ENCODE measurements at places on chromosomes 16 and 17. TPM values are rescaled to one million over a fixed set of nuclear protein-coding genes. Genes with fewer than 3 reads are reported as not detected.

SPATA22 gene
- not detected for total RNA-seq

TP53TG3B gene
- not detected for total RNA-seq

TBC1D3G gene
- total RNA-seq, result not detected

LPO gene
- total RNA-seq, result 0.19 TPM

DNA sequence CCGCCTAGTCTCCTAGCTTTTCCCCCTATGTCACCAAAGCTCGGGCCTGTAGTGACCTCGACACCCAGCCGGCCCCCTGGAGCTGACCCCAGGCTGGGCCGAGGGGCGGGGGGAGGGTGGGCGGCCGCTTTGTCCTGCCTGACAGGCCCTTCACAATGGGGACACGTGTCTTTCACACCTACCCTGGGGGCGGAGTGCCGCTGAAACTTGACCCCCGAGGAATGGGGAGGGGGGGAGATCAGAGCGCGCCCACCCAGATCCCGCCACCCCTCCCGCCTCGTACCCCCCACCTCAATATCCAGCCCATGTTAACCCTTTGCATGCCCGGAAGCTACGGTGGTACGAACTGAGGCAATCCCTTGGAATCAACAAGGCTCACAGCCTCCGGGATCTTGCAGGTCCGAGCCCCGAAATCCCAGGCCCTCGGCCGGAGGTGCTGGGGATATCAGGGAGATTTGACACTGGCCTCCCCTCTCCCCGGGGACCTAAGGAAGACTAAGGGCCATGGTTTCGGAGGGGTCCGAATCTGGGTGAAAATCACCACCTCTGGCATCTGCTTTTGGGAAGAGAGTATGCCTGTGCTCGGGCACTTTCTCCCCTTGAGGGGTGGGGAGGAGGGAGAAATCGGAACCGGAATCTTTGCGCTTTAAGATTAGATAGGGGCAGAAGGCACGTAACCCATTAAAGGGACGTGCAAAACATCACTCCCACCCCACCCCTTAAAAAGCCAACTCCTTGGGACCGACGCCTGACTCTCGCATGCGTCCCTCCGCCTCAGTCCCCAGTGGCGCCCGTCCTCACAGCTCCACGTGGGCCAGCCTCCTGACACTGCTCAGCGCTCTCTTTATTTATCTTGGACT, 2.6 kb downstream of the NOG start:
- peak; percentile 48 for DNase-seq

DNA sequence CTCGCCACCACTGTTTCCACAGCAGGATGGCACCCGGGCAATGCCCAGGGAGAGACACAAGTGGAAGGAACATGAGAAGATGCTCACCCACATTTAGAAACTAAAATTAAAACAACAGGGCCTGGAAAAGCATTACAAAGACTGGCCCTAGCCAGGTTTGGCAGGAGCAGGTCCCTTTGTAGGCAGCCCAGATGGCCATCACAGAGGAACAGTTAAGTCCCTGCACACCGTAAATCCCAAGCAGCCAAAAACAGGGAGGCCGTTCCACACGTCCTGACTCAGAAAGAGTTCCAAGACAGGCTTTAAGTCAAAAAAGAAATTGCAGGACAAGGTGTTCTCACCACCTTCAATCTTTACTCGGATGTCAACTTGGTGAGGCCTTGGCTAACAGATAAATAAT, 127.1 kb downstream of the DYNLRB2 start:
- no peak for DNase-seq

DNA sequence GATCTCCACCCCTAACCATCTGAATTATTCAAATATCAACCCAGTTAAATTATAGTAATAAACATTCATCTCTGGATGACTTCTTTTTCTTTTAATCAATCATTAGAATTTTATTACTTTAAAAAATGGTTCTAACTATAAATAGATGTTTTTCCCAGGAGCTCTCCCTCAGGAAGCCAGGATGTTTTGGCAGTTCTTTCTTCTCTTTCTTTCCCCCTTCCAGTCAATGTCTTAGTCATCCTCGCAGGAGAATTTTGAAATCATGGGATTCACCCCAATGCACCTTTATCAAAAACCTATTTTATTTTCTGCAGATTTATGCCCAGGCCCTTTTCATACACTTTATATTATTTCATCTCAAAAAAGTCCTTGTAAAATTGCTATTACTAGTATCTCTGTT, 711.6 kb downstream of the CDH11 start:
- DNase-seq, result no peak

- no peak for DNase-seq
Measured at GRCh38 chr17:77188084-77189066, 47.6 kb downstream of the SEC14L1 start.

DNA sequence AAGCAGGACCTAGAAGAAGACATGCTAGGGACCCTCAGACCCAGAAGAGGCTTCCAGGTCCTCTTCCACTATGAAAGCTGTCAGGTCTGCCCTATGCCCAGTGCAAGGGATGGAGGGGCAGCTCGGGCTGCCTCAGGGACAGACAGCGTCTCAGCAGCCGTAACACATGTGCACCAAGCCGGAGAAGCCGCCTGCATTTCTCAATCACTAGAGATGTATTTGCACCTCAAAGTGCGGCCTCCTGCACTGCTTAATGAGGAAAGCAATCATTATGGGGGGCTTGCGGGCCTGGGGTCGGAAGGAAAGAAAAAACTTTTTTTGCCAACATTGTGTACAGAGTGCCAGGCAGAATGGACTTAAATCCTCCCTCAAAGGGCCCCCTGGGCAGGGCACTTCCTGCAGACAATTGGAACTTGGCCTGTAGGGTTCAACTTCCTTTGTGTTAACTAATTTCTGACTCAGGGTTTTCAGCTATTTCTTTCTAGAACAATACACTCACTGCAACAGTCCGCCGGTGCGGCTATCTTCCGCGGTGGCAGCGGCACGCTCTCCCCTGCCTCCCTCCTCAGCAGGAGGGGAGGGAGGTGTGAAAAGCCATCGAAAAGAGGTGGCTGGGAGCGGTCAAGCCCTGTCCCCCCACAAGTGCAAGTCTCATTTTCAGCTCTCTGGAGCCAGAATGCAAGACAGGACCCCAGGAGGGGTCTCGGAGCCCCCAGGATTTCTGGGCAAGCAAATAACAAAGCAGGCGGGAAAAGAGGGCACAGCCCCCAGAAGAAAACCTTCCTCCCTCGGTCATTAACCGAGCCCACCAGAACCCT, 101.2 kb downstream of the ZNF423 start:
- DNase-seq, result no peak

GRCh38 chr16:24681793-24682192, 47.7 kb upstream of the TNRC6A start:
- no peak for DNase-seq

DNA sequence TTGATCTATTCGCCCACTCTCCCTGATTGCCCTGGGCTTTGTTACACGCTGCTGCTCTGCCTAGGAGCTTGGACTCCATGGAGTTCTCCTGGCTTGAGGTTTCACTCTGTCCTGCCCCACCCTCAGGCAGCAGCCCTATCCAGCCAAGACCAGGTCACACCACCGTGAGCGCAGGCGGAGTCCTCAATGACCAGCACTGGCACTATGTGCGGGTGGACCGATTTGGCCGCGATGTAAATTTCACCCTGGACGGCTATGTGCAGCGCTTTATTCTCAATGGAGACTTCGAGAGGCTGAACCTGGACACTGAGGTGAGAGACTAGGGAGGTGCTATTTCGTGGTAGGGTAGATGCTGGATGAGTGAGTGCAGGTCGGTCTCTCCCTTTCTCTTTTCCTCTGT, 3.5 kb downstream of the CNTNAP1 start:
- no peak for DNase-seq

GRCh38 chr16:56916571-56917403, 15.2 kb upstream of the HERPUD1 start:
- DNase-seq, result no peak

All from activated naive CD4-positive, alpha-beta T cell treated with anti-CD3 and anti-CD28 coated beads, Interleukin-2, amount 50 U/mL, for 72 hours (primary cell).